Posterior vena cava (tissue), 2 donors: ENCODE measurements at places on chromosomes 6 and 20. TPM values are rescaled to one million over a fixed set of nuclear protein-coding genes. Genes with fewer than 3 reads are reported as not detected.

The LAMA2 gene
- 91.5 TPM for total RNA-seq

DNA sequence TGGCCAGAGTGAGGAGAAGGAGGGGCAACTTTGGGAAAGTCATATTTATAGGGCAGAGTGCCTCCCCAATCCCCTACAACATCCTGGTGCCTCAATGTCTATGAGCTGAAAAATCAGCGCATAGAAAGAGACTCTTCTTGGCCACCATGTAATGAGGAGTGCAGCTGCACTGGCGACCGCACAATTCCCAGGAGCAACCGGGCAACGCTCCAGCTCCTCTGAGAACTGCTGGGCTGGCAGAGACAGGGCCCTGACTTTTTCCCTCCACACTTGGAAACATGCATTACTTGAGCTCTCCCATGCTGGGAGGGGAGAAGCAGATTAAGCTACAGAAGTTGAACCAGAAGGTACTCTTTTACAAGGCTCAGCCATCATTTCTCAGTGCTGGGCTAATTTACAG is 31.4 kb upstream of the MARCKS start:
- peak; percentile 87 for DNase-seq

- DNase-seq = no peak
Measured at GRCh38 chr6:44065443-44066140, 61.7 kb downstream of the MRPL14 start.

GRCh38 chr20:1437235-1437904 is 29.3 kb downstream of the NSFL1C start:
- peak; percentile 93 for DNase-seq

GRCh38 chr6:118770112-118770788 is 118.9 kb upstream of the CEP85L start:
- no peak for DNase-seq

DNA sequence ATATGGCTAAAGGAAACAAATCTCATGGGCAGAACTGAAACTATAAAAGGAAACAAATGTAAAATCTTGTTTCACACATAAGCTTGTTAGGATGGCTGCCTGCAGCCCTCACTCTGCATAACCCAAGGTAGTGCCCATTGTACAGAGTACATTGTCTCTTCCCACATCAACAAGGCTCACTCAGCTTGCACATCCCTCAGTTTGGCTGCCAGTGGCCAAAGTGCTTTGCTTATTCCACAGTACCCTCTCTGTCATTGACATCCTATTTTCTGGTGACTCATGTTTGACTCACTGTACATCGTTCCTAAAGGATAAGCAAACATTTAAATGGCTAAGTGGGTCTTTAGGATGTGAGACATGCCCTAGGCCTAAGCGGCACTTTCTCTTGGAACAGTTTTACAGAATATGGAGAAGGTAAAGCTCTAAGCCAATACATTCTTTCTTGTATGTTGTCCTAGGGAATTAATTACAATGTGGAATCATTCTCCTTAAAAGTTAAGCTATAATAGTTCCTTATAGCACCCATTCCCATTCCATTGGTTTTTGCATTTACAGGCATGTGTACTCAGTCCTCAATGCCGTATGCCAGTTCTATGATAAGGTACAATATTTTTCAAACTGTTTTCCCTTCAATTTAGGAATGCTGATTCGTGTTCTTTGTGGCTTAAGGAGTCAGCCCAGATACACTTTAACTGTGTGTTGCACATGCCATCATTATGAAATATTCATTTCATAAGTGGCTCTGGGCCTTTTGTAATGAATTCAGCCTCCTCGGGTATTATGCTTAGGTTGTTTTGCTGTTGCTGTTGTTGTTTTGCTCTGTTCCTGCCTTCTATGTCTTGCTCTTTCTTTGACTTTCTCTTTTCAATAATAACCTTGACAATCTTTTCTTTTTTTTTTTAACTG is 5.5 kb downstream of the ANKEF1 start:
- no peak for DNase-seq

GRCh38 chr6:130927305-130927704 is 100.1 kb downstream of the SMLR1 start:
- DNase-seq = no peak

- DNase-seq = no peak
Measured at GRCh38 chr20:16048876-16049275, 524.4 kb downstream of the KIF16B start.

GRCh38 chr6:138943089-138943625 is 44.9 kb downstream of the REPS1 start:
- no peak for DNase-seq

The HDGFL1 gene
- total RNA-seq = not detected

The MYO6 gene
- 17.8 TPM for total RNA-seq

- DNase-seq = no peak
Measured at GRCh38 chr6:140931581-140931980, 1201.1 kb upstream of the GJE1 start.

- no peak for DNase-seq
Measured at GRCh38 chr6:77926198-77926751, 273.4 kb downstream of the MEI4 start.

DNA sequence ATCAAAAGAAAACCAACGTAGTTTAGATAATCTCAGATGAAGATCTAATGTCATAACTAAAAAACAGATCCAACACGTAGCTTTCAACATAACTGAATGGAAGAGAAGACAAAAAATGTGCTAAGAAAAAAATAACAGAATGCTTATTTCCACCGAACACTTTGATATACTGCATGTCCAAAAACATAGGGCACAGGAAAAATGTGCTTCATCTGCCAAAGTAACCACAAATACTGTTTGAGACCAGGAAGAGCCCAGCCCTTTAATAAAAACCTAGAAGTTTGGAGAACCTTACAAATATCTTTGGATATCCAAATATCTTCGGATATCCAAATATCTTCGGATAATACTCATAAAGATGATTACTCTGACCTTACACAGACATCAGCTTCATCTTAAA is 19.8 kb downstream of the LAMA4 start:
- no peak for DNase-seq

The SLC22A2 gene
- 0.37 TPM for total RNA-seq

GRCh38 chr6:21823371-21823770 is 229.8 kb downstream of the SOX4 start:
- no peak for DNase-seq

The PPP1R18 gene
- 111 TPM for total RNA-seq

DNA sequence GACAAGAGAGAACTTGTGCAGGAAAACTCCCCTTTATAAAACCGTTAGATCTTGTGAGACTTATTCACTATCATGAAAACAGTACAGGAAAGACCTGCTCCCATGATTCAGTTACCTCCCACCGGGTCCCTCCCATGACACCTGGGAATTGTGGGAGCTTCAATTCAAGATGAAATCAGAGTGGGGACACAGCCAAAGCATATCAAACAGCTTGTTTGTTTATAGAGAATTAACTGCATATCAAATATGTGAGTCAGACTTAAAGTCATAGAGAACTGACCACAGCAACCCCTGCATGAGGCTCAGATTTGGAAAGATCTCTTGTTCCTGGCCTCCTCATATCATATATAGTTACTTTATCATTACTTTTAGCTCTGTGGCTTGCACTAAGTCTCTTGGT is 29.1 kb upstream of the HDAC2 start:
- DNase-seq = no peak

DNA sequence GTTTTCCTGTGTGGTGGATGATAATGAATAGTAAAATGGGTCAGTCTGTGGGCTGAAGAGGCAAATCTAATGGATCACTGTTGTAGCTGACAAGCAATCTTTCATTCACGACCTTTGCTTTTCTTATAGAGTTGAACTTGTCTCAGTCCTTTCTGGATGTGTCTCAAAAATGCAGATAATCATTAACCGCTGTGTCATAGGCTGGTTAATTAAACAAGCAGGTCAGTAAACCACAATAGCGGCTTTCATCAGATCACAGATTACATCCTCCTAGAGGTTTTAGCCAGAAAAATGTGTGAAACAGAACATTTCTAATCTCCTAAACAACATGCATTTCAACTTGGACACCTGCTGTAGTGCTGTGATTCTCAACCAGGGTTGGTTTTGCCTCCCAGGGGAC is 2.5 kb upstream of the METTL24 start:
- DNase-seq = no peak

The RWDD2A gene
- 4.7 TPM for total RNA-seq

DNA sequence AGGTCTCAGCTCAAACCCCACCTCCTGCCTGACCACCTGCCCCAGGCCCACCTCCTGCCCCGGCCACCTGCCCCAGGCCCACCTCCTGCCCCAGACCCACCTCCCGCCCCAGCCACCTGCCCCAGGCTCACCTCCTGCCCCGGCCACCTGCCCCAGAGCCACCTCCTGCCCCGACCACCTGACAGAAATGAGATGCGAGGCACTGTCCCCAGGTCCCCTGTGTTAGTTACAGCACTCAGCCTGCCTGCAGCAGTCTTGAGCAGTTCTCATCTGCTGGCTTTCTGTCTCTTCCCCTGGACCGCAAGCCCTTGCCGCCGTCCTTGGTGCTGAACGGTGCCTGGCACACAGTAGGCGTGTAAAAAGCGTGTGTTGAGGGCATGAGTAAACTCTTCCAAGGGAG is 79.5 kb downstream of the CDH4 start:
- no peak for DNase-seq

The ZFP57 gene
- 0.24 TPM for total RNA-seq

DNA sequence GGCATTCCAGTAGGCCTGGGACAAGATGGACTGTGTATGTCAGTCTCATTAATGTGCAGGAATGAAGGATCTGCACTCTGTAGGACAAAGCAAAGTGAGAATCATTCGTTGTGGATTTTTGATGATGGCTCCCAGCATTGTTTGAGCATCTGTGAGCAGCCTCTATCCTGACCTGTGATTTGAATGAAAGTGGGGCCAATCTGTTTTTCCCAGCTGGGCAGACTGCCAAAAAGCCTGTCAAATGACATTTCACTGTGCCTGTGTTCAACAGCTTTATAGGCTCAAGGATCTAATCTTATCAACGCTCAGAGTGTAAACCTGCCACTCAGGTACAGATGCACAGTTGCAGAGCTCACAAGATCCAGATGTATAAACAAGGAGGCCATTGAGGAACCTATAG is 86.7 kb upstream of the SYNDIG1 start:
- DNase-seq = no peak

DNA sequence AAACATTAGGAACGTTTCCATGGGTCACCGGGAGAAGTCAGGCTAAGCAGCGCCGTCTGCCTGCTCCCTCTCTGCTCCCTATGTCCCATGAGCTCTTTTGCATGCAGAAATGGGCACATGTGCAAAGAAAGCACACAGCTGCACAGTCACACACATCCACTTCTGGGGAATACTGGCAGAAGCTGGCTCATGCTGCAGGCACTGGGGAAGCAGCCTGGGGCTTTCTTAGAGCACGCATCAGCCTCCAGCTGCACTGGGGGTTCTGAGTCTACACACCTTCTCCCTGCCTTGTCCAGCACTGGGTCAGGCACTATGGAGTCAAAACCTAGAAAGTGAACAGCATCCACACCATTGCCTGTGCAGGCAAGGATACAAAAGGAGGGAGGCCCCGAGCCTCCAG is 76.1 kb upstream of the FOXQ1 start:
- no peak for DNase-seq

GRCh38 chr6:87349896-87350295 is 5.3 kb downstream of the C6orf163 start:
- no peak for DNase-seq

GRCh38 chr20:51854921-51855320 is 52.6 kb upstream of the SALL4 start:
- DNase-seq = no peak

GRCh38 chr6:113819169-113819830 is 37.8 kb upstream of the MARCKS start:
- DNase-seq = no peak

- no peak for DNase-seq
Measured at GRCh38 chr6:28589234-28589956, 63.7 kb downstream of the GPX5 start.

- DNase-seq = no peak
Measured at GRCh38 chr6:45915780-45916468, 99.7 kb downstream of the CLIC5 start.

DNA sequence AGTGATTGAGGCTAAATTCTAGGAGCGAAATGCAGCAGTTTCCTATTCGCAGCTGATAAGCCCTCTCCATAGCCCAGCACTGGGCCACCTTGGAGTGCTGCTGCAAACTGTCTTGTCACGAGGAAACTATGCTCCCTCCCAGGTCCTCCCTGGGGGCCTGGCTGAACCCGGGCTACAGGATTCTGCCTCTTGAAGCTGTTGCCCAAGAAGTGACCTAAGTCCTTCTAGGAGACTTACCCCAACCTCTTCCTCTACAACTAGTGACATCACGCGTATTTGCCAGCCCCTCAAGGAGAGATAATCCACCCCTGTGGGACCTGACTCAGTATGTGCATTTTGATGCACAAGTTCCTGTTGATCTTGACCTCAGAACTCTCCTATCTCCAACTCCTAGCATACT is 26.5 kb upstream of the ZFAND3 start:
- DNase-seq = no peak

DNA sequence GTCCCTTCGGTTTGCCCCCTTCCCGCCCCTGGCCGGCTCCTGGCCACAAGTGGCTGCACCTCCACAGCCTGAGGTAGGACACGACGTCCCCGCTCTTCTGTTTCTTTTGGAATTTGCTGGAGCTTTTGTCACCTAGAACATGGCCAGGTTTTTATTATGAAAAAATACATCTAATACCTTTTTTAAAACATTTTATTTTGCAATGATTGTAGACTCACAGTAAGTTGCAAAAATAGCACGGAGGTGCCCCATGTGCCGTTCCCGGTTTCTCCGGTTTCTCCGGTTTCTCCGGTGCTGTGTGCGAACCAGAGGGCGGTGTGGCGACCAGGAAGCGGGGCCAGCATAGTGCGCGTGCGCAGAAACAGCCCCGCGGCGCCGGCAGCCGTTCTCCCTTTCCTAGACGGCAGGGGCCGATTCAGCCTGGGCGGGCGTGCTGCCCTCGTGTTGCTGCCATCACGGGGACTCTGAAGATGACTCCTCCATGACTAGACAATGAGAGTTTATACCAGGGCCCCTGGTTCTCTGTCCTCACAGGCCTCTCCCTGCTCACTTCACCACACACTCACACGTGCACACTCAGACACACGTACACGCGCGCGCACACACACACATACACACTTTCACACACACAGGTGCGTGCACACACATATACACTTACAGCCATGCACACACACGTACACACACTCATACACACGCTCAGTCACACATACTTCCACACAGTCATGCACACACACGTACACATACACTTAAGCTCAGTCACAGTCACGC is 102.1 kb downstream of the TMEM242 start:
- DNase-seq = peak; percentile 96

DNA sequence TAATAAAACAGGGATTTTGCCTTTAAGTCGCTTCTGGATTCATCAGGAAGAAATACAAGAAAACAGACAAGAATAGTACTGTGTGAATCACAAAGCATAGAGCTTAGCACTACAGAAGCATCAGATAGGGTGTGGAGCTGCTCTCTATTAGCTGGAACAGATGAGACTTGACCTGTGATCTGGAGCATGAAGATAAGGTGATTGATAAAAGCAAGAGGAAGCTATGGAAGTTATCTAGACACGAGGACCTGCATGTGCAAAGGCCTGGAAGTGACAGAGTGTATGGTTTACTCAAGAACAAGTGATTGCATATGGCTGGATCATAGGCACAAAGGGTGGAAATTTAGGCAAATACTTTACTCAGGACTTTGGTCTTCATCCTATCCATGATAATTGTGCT is 112.9 kb upstream of the MLIP start:
- no peak for DNase-seq

The NAA20 gene
- 48.4 TPM for total RNA-seq

GRCh38 chr6:116175344-116175743 is 49.4 kb upstream of the COL10A1 start:
- DNase-seq = no peak
